ENCODE measurements at places on chromosomes 5 and 9.

GRCh38 chr5:179872055-179872827, 13.6 kb upstream of the MRNIP start:
- DNase-seq = no peak

DNA sequence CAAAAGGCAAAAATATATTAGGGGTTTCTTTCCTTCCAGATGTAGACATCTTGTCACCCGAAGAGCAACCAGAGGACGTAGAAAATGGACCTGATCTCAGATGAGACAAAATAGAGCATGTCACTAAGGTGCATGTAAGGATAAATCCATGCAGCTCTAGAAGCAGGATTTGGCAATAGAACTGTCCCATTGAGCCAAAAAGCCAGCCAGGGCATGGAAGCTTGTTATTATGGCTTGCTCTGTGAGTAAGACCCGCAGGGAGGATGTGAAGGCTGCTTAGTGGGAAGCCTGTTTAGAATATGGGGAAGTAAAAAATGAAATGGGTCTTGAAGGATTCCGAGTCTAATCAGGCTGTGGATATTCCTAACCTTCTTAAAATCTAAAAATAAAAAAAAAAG, 165.6 kb upstream of the MPDZ start:
- no peak for DNase-seq

- no peak for DNase-seq
Measured at GRCh38 chr9:116267021-116267420, 113.4 kb downstream of the PAPPA start.

- DNase-seq = no peak
Measured at GRCh38 chr9:89880721-89881120, 275.9 kb downstream of the GADD45G start.

- DNase-seq = no peak
Measured at GRCh38 chr9:29150606-29151005, 1577.3 kb upstream of the C9orf72 start.

- DNase-seq = no peak
Measured at GRCh38 chr5:102955488-102955887, 164.4 kb downstream of the GIN1 start.

- no peak for DNase-seq
Measured at GRCh38 chr5:72602696-72603685, 95.8 kb upstream of the ZNF366 start.

DNA sequence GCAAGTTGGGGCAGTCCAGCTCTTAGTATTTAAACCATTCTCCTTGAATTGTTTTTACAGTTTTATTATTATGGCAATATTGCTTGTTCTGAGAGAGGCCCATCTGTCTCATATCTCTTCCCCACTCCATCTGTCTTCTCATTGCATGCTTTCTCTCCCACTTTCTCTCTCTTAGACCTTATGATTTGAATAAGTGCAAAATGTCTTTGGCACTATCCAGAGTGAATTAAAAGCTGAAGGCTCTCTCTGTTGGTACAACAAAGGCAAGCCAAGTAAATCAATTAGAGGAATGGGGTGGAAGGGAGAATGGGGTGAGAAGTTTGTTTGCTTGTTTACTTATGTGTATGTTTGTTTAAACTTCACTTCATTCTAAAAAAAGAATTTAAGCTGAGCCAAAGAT, 195.3 kb upstream of the RFX3 start:
- DNase-seq = no peak

DNA sequence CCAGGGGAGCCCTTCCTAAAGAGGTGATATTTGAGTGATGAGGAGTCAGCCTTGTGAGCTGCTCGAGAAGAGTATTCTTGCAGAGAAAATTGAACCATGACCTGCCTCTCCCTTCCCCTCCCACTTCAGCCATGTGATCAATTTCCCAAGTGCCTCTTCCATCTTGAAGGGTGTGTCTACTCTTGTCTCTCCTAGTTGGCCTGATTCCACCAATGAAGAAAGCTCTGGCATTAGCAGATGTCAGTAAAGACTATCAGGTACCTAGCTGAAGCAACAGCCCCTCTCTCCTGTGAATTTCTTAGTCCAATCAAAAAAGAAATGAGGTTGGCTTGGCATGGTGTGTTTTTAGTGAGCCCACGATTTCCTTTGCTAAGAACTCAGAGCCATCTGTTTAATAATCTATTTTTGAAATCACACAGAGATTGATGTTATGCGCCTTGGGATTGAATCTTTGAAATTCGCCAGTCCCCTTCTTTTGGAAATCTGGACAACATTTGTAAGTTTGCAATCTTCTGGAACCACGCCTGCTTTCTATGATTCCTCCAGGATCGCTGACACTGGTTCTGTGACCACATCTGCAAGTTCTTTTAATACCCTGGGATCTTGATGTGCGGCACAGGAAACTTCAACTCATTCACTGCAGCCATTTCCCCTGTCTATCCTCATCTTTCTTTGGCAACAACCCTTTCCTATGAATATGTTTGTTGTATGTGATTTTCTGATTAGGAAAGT, 404.6 kb downstream of the DMRT2 start:
- no peak for DNase-seq

DNA sequence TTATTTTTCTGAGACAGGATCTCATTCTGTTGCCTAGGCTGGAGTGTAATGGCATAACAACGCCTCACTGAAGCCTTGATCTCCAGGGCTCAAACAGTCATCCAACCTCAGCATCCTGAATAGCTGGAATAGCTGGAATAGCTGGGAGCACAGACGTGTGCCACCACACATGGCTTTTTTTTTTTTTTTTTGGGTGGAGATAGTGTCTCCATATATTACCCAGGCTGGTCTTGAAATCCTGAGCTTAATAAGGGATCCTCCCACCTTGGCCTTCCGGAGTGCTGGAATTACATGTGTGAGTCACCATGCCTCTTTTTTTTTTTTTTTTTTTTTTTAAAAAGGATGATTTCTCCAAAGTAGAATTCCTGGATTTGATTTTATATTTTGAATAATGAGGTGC, 60.7 kb downstream of the NSD1 start:
- DNase-seq = no peak

DNA sequence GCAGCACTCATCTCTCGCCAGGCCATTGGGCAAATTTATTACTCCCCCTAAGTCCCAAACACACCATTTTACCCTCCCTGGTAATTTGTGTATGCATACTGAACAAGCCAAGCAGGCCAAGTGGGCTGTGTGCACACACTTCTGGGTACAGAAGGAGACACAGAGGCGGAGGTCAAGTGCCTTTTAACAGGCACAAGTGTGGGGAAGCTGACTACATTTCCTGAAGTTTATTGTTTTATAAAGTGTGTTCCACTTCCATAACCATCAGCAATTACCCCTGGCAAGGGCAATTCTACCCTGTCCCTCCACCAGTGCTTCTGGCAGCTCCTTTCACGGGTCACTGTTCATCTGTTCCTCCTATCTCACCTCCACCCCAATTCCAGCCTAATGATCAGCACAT, 93.9 kb downstream of the SETX start:
- DNase-seq = no peak

- no peak for DNase-seq
Measured at GRCh38 chr5:36162810-36163486, 11.0 kb downstream of the SKP2 start.

GRCh38 chr5:98770209-98770910, 3.1 kb upstream of the RGMB start:
- DNase-seq = peak; percentile 13

DNA sequence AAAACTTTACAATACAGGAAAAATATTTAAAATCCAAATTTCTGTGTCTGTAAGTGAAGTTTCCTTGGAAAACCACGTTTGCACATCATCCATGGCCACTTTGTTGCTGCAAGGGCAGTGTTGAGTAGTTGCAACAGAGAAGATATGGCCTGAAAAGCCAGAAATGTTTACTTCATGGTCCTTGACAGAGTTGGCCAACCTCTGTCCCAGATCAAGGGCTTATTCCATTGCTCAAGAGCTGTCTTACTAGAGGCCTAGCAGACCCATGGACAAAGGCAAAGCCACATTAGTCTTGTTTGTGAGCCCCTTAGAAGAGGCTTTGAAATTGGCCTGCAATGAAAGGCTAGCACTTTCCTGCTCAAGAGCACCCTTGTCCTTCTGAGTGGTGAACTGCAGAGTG, 119.4 kb downstream of the GAS1 start:
- no peak for DNase-seq

GRCh38 chr5:176369934-176370711, 4.8 kb downstream of the ARL10 start:
- no peak for DNase-seq

DNA sequence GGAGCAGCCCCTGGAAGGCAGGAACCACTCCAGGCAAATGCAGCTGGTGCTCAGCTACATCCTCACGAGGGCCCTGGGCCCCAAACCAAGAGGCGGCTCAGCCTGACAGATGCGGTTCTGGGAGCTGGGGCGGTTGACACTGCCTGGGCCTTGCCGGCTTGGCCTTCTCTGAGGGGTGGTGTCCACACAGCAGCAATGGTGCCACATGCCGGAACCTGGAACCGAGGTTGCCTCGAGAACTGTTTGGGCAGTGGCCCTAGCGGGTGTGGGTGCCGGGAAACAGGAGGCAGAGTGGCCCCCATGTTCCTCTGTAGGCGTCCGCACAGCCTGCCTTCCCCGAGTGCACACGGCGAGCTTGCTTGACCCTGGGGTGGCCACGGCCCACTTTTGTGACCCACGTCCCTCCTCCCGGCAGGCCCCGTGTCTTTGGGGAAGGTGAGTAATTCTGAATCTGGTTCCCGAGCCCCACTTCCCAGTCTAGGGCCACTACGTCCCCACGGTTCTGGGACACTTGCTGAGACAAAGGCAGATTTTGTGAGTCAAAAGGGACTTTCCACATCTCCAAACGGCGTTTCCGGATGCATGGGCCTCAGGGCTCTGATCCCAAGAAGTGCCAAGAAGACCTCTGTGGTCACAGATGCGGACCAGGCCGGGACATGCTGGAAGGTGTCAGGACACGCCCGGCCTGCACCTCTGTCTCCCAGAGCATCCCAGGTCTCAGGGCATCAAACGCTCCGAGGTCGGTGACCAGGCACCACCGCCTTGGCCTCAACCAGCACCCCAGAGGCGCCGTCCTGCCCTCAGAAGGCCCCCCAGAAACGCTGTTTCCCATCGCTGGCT, 27.7 kb upstream of the SLC12A7 start:
- DNase-seq = no peak

DNA sequence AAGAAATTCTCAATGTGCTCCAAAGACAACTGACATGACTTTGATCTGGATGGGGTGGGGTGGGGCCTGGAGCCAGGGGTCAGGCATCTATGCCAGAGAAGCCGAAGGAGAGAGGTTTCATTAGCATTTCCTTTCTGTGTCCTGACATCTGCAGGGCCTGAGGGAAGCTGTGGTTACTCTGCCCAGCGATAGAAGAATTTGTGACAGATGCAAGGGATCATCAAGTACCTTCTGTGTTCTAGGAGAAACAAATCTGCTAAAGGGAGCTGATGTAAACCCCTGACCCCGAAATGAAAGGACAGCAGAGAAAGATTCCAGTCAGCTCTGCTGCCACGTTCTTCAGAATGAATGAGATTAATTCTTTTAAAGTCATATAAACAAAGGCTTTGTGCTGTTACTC, 335.7 kb downstream of the PRELID2 start:
- no peak for DNase-seq

- DNase-seq = no peak
Measured at GRCh38 chr5:143233031-143233430, 170.5 kb downstream of the NR3C1 start.

- no peak for DNase-seq
Measured at GRCh38 chr9:33170464-33171415, 3.6 kb upstream of the B4GALT1 start.

GRCh38 chr5:60274747-60275146, 381.2 kb upstream of the PDE4D start:
- no peak for DNase-seq

- DNase-seq = no peak
Measured at GRCh38 chr5:83576341-83576740, 104.8 kb downstream of the VCAN start.

DNA sequence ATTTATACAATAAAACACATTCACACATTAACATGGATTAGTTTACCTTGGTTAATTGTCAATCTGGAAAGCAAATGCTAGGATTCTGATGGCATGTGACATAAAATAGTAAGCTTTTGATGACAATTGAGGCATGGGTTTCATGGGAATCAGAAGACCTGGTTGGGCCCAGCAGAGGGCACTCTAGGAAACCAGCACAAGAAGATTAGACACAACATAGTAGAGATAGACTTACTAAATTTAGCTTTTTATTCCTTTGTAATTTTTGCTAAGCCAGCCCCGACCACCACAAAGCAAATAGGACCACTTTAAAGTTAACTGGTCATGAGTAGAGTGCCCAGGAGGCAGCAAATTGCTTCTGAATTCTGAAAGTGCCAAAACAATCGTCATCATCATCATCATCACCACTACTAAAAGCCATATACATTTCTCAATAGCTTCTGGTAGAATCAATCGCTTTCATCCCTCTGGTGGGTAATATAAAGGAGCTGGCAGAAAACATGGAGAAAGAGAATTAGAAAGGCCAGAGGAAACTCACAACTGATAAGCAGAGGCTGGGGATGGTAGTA, 163.2 kb downstream of the ARRDC3 start:
- no peak for DNase-seq

DNA sequence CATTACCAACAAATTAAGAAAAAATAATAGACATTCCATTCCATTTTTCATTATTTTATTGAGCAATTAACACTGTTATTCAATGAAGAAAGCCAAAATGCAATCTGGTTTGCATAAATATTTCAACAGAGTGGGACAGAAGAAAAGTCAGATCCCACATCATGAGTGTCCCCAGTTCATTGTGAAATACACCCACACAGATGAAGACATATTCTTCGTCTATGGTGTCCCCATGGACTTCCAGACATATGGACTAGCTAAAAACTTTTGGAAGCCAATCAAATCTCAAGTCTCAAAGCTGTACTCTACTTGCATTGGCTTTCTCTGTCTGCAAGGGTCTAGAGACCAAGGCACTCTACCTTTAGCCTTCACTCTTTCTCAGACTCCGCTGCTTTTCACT, 194.3 kb downstream of the SEMA5A start:
- no peak for DNase-seq

- no peak for DNase-seq
Measured at GRCh38 chr5:87069974-87070608, 197.6 kb upstream of the RASA1 start.

GRCh38 chr5:141608557-141608956, 10.2 kb downstream of the DIAPH1 start:
- DNase-seq = no peak

DNA sequence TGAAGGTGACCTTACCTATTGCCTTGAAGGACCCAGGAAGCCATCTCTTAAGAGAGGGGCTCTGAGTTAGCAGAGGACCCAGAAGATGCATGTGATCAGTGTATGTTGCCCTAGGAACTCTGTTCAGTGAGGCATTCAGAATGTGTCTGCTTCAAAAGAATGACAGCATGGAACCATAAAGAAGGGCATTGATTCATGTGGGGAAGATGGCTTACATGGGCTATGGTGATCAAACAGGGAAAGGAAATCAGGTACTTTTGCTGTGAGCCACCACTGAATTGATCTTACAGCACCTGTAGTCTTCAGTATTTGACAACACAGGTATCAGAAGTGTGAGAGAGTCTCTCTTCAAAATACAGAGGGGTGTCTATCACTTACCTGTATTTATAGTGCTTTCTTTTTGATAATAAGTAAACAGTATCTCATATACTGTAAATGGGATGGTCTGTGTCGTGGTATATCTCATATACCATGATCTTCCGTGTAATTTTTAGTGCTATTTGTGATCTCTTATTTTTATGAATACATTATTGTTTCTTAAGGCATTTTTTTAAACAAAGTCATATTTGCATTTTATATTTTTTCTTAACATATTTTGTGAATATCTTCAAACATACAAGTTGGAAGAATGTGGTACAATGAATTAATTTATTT, 57.0 kb downstream of the FOCAD start:
- DNase-seq = no peak
